CD14-positive monocyte (primary cell): ENCODE measurements at places on chromosomes 3 and 15.
A peak's percentile ranks its signal among the peaks of the same experiment; 100 is the strongest.

DNA sequence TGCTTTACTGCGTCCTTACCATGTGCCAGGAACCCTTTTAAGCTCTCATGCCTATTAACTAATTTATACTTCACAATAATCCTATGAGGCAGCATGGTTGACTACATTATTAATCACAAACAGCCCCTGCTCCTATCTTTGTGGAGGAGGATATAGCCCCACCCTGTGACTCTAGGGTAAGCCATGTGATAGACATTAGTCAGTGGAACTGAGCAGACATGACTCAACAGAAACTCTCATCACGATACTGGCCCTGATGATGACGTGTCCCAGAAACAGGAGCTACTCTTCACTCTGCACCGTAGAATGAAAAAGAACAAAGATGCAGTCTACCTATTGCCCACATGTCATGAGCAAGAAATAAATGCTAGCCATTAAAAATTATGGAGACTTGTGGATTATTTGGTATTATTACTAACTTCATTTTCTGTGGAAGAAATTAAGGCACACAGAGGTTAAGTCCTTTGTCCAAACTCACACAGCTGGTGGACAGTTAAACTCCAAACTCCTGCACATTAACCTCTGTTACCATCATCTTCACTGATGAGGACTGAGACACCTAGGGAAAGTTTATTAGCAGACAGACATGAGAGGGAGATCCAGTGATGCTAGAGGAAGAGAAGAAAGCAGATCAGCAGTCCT lies 51.2 kb downstream of the CFAP20DC start:
- DNase-seq = no peak

- DNase-seq = no peak
Observed at GRCh38 chr3:37952564-37952963, 38.0 kb upstream of the VILL start.

GRCh38 chr15:48896869-48897814 lies 19.2 kb downstream of the EID1 start:
- no peak for DNase-seq

DNA sequence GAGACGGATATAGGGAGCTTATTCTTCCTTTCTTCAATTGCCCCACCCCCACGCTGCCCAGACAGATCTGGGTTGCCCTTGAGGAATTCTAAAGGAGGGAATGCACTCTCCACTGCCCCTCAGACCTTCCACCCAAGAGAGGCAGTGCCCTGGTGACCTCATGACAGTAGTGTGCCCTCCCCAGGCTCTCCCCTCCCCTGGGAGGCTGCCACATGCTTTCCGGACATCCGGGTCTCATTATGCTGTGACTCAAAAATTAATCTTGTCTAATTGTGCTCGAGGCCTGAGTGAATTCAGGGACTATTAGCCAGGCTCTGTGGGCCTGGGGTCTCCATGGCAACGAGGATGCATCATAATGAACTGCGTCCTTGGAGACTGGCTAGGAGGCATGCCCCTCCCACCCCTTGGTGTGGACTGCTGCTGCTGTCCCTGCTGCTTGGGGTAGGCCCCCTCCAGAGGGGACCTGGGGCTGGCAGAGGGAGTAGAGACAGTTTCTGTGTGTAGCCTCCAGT lies 20.8 kb downstream of the CORO2B start:
- DNase-seq = no peak

GRCh38 chr3:64138046-64138445 lies 87.2 kb downstream of the PRICKLE2 start:
- no peak for DNase-seq

- no peak for DNase-seq
Observed at GRCh38 chr3:158095111-158095813, 11.0 kb downstream of the SHOX2 start.

DNA sequence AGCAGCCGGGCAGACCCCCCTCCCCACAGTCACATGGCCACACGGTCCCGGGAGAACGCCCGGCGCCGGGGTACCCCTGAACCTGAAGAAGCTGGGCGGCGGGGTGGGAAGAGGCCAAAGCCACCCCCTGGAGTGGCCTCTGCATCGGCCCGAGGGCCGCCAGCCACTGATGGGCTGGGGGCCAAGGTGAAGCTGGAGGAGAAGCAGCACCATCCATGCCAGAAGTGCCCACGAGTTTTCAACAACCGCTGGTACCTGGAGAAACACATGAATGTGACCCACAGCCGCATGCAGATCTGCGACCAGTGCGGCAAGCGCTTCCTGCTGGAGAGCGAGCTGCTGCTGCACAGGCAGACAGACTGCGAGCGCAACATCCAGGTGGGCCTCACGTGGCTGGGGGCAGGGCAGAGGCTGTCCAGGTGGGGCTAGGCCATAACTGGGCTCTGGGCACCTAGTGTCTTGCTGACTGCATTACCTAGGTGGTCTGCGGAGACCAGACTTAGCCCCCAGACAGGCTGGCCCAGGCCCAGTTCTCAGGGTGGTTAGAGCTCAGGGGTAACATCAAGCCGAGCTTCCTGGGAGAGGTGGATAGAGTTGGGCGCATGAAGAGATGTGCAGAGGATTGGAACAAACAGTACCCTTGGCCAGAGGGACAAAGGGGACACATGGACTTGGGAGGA lies 6.1 kb downstream of the ZBTB47 start:
- no peak for DNase-seq

GRCh38 chr15:32707436-32707835 lies 10.4 kb upstream of the GREM1 start:
- no peak for DNase-seq

DNA sequence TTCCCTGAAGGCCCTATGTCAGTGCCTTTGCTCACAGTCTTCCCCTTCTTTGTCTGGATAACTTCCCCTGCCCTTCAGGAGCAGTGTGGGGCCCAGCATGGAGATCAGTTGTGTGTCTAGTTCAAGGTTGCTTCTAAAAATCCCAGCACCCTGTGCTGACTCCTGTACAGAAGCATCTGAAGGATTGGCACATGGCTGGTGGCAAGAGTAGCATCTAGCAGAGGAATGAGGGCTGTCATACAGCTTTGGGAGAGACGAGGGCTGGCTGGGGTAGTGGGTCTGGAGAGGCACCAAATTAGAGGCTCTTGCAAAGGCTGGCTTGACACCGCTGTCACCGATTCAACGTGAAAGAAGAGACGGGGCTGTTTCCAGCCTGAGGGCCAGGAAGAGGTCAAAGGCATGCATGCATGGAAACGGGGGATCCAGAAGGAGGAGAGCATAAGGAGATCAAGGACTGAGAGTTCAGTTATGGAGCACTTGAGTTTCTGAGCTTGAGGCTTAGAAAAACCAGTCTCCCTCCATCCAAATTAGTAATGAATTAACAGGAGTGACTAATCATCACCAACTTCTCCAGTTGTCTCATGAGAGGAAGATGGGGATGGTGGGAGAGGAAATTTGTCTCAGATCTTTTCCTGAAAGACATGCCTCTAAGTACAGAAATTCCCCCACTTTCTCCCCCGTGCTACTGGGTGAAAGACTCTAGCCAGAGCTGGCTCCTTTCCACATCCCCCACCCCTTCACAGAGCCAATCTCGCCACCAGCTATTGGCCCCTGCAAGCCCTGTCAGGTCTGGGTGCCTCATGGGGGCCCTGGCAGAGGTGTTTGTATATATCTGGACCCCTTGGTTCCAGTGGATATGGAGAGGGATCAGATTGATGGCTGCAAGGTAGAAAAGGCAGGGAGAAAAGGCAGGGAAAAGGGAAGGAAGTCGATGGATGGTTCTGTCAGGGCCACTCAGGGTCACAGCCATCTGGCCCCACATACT lies 45.9 kb downstream of the SLCO2A1 start:
- DNase-seq = no peak

- no peak for DNase-seq
Observed at GRCh38 chr3:109278546-109278945, 37.8 kb downstream of the DPPA2 start.

GRCh38 chr15:77032647-77033416 lies 37.9 kb downstream of the PSTPIP1 start:
- no peak for DNase-seq

DNA sequence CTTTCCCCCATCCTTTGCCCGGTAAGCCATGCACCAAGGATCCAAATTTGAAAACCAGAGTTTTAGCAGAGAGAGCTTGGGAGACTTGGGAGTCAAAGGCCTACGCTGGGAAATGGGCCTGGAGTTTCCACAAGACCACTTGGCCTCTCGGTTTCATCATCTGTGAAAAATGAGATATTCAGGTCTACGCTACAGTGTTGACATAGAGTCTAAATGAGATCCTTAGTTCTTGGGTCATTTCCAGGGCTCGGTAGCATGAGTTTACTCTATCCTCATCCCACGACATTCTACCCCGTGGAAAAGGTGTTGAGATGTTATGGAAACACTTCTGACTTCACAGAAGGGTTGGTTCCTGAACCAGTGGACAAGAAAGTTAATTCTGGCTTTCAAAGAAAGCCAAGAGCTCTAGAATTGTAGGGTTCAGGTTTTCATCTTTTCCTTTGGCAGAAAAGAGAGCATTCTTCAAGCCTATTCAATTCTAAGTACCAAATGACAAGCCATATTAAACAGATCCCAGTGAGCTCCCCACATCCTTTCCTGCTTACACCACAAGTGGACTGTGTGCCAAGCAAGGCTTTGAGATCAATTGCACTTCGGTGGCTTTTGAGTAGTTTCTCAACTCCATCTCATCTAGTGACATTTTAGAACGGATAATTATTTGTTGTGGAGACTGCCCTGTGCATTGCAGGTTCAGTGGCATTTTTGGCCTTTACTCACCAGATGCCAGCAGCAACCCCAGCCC lies 219.7 kb downstream of the SLCO3A1 start:
- no peak for DNase-seq

- no peak for DNase-seq
Observed at GRCh38 chr3:157438194-157438730, 1.6 kb downstream of the PTX3 start.

- no peak for DNase-seq
Observed at GRCh38 chr15:56963710-56964109, 45.3 kb downstream of the TCF12 start.

DNA sequence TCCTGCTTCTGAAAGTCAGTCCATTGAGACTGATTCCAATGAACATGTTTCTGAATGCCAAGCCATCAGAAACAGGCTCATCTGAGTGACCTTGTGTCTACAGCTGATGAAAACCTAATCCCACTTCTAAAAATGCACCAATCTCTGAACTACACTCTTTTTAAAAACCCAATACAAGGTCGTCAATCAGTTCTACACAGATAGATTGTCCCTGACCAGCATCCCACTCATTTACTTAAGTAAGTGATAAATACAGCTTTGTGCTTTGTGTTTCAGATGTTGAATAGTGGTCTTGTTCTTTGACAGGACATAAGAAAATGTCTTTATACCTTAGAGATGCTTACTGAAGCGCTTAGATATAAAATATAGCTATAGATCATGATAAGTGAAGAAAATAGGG lies 20.2 kb upstream of the SCG3 start:
- DNase-seq = no peak

DNA sequence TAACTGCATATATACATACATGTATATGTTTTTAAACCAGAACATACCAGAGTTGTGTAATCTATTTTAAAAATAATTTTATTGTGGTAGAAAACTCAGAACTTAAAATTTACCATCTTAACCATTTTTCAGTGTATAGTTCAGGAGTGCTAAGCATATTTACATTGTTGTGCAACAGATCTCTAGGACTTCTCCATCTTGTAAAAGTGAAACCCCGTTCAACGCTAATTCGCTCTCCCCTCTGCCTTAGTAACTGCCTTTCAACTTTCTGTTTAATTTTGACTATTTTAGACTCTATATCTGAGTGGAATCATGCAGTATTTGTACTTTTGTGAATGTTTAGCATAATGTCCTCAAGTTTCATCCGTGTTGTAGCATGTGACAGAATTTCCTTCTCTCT lies 51.8 kb upstream of the SSR3 start:
- peak; percentile 68 for DNase-seq

DNA sequence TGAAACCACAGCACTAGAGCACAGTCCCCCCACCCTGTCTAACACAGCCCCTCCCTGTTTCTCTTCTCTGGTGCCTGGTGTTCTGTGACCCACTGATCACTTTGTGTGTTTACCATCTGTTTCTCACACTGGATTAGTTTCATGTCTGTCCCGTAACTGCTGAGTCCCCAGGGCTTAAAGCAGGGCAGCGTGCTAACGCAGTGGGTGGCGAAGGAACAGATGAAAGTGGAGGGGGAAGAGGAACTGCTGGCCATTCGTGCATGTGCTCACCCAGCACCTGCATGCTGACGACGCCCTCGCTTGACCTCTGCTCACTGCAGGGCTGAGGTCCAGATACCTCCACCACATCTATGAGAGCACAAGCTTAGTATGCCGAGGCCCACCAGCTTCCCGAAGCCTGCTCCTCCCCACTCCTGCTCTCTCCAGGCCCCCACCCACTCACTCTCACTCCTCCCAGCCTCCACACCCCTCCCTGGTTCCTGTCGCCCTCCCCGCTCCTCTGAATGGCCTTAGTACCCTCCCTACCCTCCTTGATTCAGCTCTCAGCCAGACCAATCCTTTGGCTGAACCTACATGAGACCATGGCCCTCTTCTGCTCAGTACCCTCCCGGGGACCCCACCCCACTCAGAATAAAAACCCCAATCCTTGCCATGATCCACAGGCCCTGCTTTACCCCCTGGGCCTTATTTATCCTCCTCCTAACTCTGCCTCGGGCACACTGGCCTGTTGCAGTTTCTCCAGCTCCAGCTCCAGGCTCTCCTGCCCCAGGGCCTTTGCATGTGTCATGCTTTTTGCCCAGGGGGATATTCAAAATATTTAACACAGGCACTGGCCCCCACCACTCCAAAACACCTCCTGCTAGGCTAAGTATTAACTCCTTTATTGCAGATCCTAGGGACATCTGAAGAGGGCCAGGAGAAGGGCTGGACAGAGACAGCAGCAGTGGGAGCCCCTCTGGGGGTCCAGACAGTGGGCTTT lies 15.1 kb upstream of the IQSEC1 start:
- DNase-seq = no peak

DNA sequence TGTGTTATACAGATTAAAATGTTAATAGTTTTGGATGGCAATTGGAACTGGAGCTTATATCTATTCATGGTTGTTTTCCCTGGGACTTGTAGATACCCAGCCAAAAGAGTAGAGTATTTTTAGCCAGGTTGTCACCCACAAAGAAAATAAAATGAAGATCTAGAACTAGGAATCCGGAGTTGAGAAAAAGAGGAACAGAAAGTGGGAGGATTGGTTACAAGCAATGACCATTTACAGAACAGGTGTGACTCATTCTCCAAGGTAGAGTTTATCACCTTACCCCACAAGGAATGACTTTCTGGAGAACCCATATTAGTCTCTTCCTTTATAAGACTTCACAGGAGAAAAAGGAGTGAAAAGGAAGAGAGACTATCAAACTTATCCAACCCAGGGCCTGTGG lies 99.8 kb downstream of the TMEM108 start:
- no peak for DNase-seq

GRCh38 chr15:98775498-98776230 lies 127.3 kb downstream of the IGF1R start:
- DNase-seq = no peak
